ENCODE measurements at places on chromosomes 5 and 9. TPM values are rescaled to one million over a fixed set of nuclear protein-coding genes. Genes with fewer than 3 reads are reported as not detected.

The SPINK13 gene
- 0.23 TPM for polyA plus RNA-seq

The CLIC3 gene
- polyA plus RNA-seq: 0.66 TPM

- DNase-seq: no peak
Measured at GRCh38 chr5:42870882-42871418, 59.3 kb upstream of the SELENOP start.

- DNase-seq: no peak
Measured at GRCh38 chr9:138025908-138026307, 148.3 kb downstream of the CACNA1B start.

The C5orf52 gene
- not detected for polyA plus RNA-seq

- no peak for DNase-seq
Measured at GRCh38 chr9:121741228-121741918, 89.9 kb downstream of the DAB2IP start.

GRCh38 chr5:148864113-148864841 lies 37.9 kb downstream of the ADRB2 start:
- no peak for DNase-seq

DNA sequence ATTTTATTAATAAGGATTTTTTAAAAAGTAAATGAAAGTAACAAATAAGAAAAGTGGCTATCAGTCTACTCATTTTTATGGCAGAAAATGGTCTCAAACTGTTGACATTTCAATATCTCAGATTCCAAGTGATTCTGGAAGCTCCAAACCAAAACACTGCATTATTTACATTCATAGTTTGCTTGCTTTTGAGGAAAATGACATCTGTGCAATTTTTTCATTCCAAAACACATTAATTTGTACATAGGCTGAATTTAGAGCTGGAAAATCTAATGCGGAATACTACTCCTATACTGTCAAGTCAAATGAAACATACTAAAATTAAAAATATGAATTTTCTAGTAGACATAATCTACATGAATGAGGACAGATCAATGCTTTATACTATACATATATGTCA lies 1047.6 kb downstream of the CDH9 start:
- DNase-seq: no peak

DNA sequence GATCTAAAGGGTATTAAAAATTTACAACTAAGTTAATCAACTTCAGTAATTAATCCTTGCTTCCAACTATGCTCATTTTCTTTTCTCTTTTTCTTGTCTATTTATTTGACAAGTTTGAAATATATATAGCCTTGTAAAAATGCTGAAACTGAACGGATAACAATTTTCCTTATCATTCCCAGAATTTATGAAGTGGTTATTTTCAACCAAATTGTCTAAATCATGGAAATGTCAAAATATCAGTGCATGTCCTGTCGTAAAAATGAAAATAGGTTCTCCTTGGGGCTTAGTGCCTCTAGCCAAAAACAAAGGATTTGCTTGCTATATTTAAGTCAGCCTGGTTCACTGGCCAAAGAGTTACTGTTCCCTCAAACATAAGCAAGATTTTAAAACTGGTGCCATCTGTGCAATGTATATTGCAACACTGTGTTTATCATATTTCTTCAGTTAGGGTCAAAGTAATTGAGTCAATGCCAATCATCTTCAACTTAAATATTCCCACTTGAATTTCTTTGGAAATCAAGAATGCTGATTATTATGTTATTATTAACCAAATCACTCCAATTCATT lies 798.3 kb downstream of the MAT2B start:
- no peak for DNase-seq

DNA sequence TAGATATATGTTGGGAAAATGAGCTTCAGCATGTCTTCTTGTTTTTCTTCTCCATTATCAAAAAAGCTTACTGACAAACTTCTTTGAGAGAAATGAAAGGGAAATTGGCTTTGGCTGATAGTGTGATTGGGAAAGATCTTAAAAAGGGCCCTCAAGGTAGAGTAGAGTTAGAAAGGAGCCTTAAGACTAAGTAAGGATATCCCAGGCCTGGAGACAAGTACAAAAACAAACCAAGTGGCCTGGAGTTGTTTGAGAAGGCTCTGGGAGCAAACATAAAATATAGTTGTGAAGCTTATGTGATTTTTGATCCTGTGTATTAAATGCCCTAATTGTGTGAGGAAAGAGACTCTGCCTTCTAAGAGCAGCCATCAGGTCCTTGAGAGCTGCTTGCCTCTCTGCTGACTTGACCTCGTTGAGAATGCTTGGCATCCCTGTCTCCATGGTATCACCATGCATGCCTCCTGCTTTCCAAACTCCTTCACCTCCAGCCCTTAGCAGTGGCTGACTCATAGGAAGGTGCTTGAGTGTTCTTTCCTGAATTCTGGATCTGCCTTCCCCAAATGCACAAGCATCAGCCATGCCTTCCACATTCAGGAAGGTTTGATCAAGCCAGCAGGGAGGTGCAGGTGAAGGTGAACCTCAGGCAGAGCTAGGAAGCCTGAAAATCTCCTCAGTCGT lies 78.9 kb downstream of the SMARCA2 start:
- DNase-seq: no peak

The DND1 gene
- 0.21 TPM for polyA plus RNA-seq

The CCIN gene
- 0.30 TPM for polyA plus RNA-seq

GRCh38 chr5:150487199-150488061 lies 20.5 kb upstream of the NDST1 start:
- no peak for DNase-seq

The LHFPL2 gene
- 49.5 TPM for polyA plus RNA-seq

DNA sequence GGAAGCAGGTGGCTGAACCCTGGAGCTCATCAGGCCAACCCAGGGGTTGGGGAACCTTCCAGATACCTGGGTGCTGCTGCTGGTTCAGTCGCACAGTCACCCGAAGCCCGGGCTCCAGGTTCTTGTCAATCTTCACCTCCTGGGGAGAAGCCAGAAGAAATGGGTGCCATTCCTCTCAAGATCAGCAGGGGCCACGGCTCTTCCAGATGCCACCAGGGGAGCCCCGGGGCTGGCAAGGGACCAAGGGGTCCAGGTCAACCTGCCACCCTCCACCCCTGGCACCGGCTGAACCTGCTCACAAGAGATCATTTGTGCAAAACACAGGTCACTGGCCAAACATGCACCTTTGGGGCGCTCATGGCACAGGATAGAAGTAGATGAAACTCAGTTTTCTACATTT lies 4.7 kb downstream of the SPOUT1 start:
- DNase-seq: no peak

DNA sequence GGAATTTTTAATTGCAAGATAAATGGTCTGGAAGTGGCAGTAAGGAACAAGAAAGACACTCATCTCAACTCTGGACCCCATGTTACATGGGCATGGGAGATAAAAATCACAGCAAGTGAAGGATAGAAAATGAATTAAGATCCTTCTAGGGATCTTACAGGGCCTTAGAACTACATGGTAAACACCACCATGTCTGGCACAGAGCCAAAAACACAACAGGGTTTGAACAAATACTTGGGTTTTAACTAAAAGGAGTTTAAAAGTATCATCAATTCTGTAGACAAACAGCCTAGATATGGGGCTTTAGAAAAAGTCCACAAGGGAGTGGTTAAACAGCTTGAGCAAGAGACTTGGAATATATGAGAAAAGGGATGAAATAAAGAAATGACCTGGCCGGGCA lies 366.4 kb downstream of the ARL15 start:
- DNase-seq: no peak

DNA sequence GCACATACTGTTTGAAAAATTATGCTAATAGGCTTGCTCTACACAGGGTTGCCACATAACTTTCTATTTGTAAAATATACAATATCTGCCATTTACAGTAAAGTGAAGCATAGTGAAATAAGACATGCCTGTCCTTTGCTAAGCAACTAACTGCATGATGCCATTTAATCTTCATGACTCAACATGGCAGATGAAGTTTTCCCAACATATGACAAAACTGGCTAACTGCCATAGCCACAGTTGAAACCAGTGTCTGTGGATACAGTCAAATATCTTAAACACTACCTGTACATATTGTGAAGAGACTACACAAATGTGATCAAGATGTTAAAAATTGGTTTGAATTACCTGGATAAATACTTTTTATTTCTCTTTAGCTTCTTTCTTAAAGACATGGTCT lies 3.1 kb upstream of the DMAC1 start:
- no peak for DNase-seq

- DNase-seq: no peak
Measured at GRCh38 chr9:129826344-129826743, 2.4 kb upstream of the TOR1A start.

GRCh38 chr5:72194846-72195245 lies 87.6 kb downstream of the MAP1B start:
- no peak for DNase-seq

GRCh38 chr9:84068872-84069271 lies 88.3 kb downstream of the RMI1 start:
- no peak for DNase-seq

The LTC4S gene
- 6.1 TPM for polyA plus RNA-seq

- no peak for DNase-seq
Measured at GRCh38 chr5:159345336-159345735, 15.0 kb upstream of the IL12B start.

The ATP10B gene
- polyA plus RNA-seq: 0.69 TPM

- no peak for DNase-seq
Measured at GRCh38 chr9:69496846-69497450, 171.9 kb downstream of the ENTREP1 start.

DNA sequence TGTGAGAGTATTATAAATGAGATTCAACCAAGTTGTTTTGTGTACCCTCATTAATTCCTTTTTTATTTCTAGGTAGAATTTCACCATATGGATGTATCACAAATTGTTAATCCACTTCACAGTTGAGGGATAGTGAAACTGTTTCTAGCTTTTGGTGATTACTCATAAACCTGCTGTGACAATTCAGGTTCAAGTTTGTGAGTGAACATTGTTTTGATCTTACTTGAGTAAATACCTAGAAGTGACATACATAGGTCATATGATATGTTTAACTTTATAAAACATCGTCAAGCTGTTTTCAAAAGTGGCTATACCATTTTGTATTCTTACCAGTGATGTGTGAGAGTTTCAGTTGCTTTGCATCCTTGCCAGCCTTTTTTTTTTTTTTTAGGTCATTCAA lies 112.9 kb downstream of the CAMK4 start:
- DNase-seq: no peak

DNA sequence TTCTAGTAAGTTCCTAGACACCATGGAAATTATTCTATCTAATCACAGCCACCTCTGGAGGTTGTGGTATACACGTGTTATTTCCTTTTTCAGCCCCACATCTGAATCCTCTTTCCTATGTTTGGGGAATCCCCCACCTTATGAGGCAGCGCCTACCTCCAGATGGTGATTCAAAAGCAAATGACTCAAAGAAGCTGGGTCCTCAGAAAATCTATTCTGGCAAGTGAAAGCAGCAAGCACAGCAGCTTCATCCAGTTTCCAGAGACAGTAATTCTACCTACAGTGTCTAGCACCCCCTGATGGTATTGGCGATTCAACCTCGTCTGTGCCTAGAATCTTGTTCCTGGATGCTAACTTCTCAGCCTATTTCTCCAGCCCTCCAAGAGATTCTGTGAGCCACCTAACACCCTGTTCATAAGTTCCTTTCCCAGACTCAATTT lies 43.0 kb downstream of the STRBP start:
- no peak for DNase-seq

The CTNND2 gene
- 2.7 TPM for polyA plus RNA-seq

DNA sequence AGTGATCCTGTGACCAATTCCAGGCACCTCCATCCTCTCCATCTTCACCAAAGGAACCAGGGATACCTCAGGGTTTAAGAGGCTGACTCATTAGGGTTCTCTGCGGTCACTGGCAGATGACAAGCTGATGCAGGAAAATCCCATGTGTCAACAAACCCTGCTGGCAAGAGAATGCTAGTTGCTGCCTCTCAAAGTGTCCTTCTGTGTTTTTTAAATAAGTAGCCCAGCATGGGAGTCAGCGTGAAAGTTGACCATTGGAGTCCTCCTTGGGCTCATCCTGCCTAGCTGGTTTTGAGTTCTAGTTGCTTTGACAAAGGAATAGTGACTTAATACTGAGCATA lies 200.2 kb downstream of the SLIT3 start:
- no peak for DNase-seq

The KCTD16 gene
- 2.2 TPM for polyA plus RNA-seq

The LRRC26 gene
- polyA plus RNA-seq: 0.29 TPM

DNA sequence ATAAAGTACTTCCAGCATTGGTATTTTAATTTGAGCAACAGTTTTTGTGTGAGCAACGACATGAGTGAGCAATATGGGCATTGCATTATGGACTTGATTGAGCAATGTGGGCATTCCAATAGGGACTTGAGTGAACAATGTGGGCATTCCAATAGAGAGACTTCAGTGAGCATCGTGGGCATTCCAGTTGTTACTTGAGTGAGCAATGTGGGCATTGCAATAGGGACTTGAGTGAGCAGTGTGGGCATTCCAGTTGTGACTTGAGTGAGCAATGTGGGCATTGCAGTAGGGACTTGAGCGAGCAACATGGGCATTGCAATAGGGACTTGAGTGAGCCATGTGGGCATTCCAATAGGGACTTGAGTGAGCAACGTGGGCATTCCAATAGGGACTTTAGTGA lies 52.2 kb downstream of the ZCCHC7 start:
- no peak for DNase-seq

DNA sequence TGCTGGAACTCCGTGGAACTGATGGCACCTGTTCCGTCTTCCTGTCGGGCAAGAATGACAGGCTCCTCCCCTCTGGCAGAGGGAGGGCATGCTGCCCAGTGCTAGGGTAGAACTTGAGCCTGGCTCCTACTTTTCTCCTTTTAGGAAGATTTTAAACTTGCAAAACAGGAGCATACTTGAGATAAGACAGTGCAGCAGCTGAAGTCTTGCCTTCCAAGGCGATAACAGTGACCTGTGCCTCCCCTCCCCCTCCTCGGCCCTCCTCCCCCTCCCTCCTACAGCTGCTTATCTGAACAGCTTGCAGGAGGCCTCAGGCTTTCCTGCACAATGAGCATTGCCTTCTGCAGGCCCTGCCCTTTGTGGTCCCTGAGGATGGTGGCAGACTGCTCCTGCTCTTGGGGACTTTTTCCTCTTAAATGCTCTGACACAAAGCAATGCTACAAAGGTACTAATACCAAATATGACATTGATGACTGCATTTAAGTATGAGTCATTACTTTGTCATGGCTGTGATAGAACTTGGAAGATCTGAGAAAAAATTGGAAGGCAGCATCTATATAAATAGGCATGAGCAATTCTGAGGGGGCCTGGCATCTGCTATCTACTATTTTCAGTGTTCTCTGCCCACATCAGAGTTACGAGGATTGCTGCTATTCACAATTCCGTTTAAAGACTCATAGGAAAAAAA lies 2.0 kb downstream of the GADD45G start:
- no peak for DNase-seq

The ZNF300 gene
- polyA plus RNA-seq: 36.9 TPM

The CEP120 gene
- 21.2 TPM for polyA plus RNA-seq

Data from left renal cortex interstitium (tissue), 4 donors.